ENCODE measurements at places on chromosomes 1 and 21.

DNA sequence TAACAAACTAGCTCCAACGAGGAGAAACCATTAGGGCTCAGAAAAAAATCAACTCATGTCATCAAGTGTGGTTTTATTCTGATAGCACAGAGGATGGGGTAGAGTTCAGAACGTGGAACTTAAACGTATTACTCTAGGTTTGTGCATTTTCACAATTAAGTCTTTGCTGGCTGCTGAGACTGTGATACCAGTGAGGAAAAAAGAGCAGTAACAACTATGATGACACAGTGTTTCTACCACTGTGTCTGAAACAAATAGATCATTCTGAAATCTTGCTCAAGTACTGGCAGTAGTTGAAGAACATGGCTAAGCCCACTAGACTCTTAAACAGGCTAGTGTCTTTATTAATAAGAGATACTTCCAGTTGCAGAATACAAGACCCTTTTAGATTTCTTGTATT is 31.0 kb downstream of the NUCKS1 start:
- DNase-seq: no peak

DNA sequence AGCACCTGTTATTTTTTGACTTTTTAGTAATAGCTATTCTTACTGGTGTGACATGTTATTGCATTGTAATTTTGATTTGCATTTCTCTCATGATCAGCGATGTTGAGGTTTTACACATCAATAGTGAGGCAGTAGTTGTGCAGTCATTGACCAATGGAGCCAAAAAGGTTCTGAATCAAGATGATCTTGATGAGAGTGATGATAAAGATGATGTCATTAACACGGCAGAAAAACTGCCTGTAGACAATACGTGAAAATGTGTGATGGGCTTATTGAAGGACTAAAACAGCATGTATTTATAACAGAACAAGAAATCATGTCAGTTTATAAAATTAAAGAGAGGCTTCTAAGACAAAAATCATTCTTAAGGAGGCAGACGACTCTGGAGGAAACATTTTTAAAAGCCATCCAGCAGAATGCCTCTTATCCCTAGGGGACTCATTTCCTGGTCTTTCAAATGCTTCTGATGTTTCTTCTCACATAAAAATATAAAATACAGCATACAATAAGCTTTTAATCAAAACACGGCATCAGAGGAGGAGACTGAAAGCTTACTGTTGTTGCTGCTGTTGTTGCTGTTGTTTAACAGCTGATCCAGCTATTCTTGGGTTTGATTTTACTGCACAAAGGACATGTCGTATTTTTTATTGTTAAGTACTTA is 400.3 kb downstream of the LTN1 start:
- DNase-seq: no peak

- DNase-seq: no peak
These were observed 587.6 kb downstream of the NPHP4 start for GRCh38 chr1:5404412-5405203.

- DNase-seq: no peak
These were observed 23.4 kb downstream of the PPFIA4 start for GRCh38 chr1:203049576-203050180.

GRCh38 chr1:217917281-217917887 is 286.2 kb downstream of the SPATA17 start:
- DNase-seq: no peak

GRCh38 chr1:109630081-109630897 is 10.7 kb downstream of the AMPD2 start:
- no peak for DNase-seq

DNA sequence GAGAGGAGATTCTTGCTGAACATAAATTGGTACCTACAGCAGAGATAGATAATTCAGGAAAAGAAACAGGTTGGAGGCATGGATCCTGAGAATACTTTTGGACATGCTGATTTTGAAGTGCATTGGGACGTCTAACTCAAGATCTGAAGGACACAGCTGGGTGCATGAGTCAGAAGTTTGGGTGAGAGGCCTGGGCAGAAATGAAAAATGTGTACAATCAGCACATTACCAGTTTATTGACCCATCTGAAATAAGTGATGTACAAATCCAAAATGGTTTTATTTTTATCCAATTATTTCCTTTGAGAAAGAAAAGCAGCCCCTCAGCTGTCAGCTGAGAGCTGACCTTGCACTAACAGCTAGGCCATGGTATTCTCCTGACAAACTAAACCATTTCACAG is 975.2 kb upstream of the B3GALT2 start:
- DNase-seq: no peak

DNA sequence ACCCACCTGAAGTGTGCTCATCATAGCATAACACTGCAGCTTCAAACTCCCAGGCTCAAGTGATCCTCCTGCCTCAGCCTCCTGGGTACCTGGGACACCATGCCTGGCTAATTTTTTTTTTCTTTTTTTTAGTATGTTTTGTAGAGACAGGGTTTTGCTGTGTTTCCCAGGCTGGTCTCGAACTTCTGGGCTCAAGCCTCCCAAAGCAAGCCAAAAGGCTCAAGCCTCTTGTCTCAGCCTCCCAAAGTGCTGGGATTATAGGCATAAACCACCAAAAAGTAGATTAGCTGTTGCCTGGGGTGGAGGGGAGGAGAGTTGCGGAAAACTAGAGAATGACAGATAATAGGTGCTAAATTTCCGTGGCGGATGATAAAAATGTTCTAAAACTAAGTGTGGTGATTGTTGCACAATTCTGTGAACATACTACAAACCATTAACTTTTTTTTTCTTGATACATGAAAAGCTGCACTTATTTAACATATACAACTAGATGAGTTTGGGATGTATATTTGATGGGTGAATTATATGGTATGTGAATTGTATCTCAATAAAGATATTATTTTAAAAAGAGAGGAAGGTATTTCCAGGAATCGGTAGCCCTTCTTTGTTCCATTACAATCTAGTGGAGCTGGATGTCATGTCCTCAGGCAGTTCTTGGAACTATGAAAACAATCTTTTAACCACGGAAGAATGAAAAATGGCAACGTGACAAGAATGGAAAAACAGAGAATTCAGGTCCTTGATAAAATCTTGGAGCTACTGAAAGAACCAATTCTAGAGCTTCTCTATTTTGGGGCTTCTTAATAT is 27.3 kb upstream of the MED18 start:
- DNase-seq: no peak

GRCh38 chr1:31399976-31400375 is 13.0 kb upstream of the SERINC2 start:
- no peak for DNase-seq

- DNase-seq: no peak
These were observed 143.1 kb downstream of the HLX start for GRCh38 chr1:221022331-221022730.

DNA sequence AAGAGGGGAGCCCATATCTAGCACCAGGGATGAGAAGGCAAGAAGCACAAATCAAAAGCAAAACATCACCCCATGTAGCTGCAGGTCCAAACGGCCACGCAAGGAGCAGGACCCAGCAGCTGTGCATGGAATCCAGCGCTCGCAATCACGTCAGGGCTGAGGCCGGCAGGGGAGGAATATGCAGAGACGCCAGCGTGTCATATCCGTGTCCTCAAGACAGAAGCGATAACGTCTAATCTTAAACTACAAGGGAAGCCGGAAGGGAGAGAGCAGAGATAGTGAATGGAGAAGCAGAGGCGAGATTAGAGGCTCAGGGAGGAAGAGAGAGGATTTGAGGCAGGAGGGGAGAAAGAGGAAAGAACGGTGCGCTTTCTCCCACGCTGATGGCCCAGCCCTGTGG is 39.1 kb downstream of the FBXO2 start:
- DNase-seq: no peak

DNA sequence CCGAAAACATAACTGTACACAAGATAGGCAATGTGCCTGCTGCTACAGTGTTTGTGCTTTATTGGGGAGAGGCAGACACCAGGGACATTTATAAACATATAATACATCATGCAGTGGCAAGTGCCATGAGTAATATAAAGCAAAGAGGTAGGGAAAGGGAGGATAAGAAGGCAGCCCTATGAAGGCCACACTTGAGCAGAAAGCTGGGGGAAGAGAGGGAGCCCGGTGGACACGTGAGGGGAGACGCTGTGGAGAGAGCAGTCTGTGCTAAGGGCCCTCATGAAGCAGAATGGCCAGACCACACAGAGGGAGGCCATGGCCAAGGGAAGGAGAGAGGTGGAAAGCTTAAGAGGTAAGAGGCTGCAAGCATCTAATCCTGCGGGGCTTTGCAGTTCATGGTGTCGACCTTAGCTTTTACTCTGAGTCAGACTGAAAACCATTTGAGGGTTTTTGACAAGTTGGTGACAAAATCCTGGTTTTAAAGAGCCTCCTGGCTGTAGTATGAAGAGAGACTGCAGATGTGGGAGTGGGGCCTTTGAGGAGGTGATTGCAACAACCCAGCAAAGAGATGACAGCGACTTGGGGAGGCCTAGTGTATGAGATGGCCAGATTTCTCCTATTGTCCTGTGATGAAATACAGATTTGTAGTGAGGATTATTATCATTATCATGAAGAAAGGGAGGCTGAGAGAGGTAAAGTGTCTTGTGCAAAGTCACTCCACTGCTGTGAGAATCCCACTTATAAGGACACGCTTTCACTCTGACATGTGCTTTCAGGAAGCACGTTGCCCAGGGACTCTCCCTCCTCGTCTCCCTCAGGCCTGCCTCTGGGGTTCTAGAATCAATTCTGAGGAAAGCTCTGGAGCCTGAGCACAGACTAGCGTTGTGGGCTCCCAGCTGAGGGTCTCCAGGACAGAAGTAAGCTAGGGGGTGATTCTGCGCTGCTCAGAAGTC is 192.9 kb downstream of the RHOU start:
- DNase-seq: no peak

- DNase-seq: no peak
These were observed 44.0 kb upstream of the HSD3B1 start for GRCh38 chr1:119462964-119463363.

GRCh38 chr1:110130113-110130591 is 17.9 kb downstream of the UBL4B start:
- no peak for DNase-seq

DNA sequence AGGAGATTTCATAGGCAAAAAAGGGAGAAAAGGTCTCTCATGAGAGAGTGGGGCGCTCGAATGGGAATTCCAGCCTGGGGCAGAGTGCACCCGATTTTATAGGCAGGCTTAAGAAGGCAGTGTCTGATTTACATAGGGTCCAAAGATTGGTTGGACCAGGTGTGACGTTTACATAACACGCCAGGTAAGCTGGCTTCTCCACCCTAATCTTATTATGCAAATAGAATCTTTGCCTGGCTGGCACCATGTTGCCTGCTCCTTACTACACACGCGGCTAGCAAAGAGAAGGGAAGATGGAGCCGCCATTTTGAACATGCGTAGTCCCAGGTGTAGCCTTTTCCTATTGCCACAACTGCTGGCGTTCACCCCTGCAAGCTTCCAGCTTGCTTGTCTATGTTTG is 103.7 kb downstream of the SLC16A1 start:
- DNase-seq: no peak

All from C1 segment of cervical spinal cord (tissue), 14 donors.